ENCODE measurements at places on chromosomes 5 and 9.

DNA sequence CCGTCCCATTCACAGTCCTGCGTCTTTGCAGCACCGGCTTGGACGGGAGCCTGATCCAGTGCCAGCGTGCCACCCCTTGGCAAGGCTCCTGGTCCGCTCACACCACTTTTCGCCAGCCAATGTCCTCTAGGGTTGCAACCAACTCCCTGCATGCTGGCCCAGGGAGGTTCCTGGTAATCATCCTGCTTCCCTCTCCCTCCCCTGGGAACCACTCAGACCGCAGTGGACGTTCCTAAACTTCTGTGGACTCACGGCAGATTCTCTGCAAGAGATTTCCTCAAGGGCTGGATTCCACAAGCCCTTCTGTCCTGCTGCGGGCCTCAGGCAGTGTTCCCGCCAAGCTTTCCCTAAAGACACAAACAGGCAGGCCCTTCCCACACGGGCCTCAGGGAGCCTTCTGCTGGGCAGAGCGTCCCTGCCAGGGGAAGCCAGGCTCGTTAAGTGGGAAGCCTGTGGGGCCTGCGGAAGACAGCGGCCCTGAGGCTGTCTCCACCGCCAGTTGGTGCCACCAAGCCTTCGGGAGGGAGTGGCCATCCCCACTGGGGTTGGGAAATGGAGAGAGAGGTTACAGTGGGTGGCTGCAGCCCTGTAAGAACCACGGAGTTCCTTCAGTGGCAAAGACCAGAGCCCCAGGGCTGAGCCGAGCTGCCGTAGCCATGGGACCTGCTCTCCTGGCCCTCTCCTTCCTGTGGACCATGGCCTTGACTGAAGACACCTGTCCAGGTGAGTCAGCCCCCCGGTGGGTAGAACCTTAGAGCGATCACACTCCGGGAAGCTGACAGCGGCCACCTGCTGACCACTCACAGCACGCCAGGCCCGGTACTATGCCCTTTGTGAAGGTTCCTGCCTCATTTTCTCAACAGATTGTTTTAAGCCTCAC lies 16.4 kb upstream of the FCN2 start:
- DNase-seq = no peak

DNA sequence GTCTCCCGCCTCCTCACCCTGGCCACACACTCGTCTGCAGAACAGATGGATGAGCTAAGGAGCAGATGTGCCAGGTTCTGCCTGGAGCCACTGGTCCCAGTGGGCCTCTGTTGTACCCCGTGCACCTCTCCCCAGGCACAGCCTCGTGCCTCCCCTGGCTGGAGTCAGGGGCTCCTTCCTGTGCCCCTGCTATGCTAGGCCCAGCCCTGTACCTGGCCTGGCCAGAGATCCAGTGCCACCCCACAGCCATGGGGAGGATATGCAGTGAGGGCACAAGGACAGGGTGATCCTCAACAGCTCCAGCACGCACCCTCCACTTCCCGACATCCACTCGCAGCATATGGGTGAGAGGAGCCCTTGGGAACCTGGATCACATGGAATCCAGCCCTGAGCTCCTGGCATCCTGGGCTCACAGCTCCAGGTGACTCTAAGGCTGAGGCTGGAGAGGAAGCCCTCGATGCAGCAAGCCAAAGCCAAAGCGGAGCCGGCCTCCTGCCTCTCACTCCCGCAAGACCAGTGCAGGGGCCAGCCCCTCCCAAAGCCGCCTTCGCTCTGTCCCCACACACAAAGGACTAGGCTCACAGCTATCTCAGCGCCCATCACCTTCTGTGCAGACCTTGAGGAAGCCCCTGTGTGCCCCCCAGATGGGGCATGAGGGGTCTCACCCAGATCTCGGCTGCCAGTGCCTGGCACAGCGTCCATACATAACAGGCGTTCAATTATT lies 23.7 kb upstream of the ADAMTS2 start:
- no peak for DNase-seq

DNA sequence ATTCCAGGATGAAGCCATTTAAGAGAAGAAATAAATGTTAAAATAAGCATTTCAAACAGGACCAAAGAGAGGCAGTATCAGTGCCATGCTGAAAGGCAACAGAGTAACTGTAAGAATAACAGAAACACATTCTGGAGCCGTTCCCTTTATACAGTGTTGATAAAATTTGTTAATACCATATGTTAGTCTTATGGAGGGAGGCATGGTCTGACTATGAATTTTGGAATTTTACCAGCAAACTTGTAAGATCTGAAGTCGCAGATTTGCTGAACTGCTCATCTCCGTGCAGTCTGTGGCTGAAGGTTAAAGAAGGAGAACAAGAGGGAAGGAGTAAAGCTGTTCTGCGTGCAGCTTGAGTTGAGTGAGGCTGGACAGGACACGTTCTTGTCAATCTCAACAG lies 508.4 kb downstream of the NFIB start:
- DNase-seq = no peak

- DNase-seq = no peak
These were observed 38.1 kb downstream of the CMYA5 start for GRCh38 chr5:79727451-79728355.

All from stimulated activated CD8-positive, alpha-beta memory T cell treated with anti-CD3 and anti-CD28 coated beads, Interleukin-4, amount 100 ng/mL, for 4 hours (primary cell).